ENCODE measurements at places on chromosomes 11 and 22.

GRCh38 chr11:76628408-76628947 lies 42.1 kb downstream of the LRRC32 start:
- no peak for DNase-seq

GRCh38 chr22:19748139-19748538 lies 12.4 kb upstream of the TBX1 start:
- no peak for DNase-seq

GRCh38 chr11:122634501-122634900 lies 21.0 kb upstream of the UBASH3B start:
- DNase-seq: peak; percentile 46

DNA sequence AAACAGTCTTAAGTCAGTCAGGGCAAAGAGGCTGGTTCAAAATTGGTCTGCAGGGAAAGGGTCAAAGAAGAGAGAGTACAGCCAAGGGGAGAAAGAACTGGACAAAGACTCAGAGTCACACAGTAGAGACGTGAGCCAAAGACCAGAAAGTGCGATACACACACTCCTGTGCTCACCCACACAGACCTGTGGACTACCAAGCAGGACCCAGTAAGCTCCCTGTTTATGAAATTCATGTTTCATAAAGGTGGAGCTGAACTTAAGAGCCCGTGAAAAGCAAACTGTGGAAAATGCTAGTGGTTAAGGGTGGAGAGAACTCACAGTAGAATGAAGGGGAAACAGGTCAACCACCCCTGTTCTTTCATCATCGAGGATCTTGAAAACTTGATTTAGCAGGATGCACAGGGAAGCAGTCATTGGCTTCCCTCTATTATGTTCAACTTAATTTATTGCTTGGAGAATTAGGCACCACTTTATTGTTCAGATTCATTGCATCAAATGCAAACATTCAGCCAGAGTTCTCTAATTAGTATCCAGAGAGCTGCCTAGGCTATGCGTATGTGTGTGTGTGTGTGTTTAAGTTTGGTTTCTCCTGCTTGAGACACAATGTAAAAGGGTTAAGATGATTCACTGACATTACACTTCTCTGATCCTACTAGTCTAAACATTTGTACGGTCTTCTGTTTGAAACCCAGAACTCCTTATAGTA lies 160.9 kb upstream of the MTMR2 start:
- peak; percentile 85 for DNase-seq

GRCh38 chr11:61848631-61849030 lies 20.5 kb downstream of the FADS2 start:
- no peak for DNase-seq

GRCh38 chr22:47419239-47419638 lies 656.8 kb downstream of the TBC1D22A start:
- no peak for DNase-seq

GRCh38 chr11:89405629-89406028 lies 85.5 kb downstream of the NOX4 start:
- DNase-seq: peak; percentile 62
